ENCODE measurements at places on chromosomes 5 and 9. TPM values are rescaled to one million over a fixed set of nuclear protein-coding genes. Genes with fewer than 3 reads are reported as not detected.

DNA sequence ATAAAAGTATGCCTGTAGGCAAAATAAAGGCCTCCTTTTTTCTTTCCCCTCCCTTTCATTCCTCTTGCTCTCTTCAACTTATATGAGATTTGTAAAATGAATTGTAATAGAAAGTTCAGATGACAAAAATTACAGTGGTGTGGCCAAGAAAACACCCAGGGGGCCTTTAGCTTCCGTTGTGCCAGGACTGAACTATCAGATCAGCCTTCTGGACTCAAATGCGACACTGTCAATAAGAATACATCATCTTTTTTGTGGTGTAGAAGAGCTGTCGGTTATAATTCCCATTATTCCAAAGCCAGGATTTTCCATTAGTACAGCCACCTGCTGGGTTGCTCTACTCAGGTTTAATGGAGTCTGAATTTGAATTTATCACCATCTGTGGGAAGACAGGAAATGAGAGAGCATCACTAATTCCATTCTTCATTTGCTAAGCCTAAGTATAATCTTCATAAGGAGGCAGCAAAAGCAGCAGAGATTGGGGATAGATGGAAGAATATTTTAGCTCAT, 443.4 kb downstream of the ANXA1 start:
- no peak for DNase-seq

GRCh38 chr5:58849921-58850667, 267.2 kb downstream of the RAB3C start:
- no peak for DNase-seq

DNA sequence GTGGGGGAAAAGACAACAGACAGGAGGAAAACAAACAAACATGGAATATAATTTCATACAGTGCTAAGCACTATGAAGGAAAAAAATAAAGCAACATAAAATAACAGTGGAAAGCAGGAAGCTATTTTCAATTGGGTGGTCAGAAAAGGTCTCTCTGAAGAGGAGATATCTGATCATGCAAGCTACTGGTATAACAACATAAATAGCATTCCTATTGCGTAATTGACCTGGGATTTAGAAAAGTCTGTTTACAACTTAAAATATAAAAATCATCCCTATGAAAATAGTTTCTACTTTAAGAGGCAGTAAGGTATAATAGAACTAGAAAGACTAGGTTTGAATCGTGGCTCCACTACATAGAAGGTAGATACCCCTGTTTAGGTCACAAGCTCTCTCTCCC, 61.4 kb downstream of the FBXW11 start:
- no peak for DNase-seq

DNA sequence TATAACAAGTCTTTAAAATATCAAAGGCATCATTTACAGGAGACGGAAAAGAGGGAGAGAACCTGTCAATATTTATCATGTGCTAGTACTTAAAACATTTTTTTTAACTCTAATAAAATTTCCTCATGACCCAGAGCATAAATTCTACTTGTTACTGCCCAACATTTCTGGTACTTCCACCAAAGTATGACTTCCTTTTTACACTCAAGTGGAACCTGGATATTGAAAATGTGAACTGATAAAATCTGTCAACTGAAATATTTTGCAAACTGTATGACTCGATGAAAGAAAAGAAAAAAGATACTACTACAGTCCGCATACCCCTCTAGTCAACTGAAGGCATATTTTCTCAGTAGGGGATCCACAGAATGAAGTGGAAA, 37.1 kb downstream of the FAM13B start:
- DNase-seq = no peak

- no peak for DNase-seq
Measured at GRCh38 chr9:92645041-92645440, 24.9 kb downstream of the IPPK start.

DNA sequence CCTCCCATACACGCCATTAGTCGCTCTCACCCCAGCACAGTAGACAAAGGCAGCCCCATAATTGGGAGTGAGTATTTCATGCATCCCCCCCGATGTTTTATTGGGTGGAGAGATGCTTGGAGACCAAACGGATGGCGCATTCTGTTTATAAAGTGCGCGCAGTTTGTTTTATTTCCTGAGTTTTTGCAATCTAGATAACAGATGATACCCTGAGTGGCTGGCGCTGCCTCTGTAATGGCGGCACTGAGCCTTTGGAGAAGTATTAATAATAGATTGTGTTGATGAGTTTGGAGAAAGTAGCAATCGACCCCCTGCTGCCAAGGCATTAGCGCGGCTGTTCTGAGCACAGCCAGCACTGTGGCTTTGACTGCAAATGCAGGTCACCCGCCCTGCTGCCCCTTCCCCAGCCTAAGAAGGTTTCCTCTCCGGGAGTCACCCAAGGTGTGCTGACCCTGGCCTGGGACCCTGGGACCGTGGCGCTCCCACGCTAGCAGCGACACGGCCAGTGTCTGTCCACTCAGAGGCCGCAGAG, 74.3 kb downstream of the LMX1B start:
- DNase-seq = no peak

DNA sequence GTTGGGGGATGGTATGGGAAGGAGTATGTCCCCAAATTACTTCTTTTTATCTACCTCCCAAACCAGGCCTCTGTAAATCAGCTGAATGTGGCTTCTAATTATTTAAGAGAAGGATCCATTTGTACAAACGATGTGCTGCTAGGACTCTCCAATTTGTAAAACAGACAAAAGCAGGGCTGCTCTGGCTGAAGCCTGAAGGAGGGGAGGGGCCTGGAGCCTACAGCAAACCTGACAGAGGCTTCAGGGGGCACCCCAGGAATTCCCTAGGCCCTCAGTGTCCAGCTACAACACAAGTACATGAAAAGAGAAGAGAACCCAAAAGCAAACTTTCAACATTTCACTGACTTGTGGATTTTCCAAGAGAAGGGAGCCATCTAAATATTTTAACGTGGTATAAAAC, 939.4 kb upstream of the DMAC1 start:
- no peak for DNase-seq

DNA sequence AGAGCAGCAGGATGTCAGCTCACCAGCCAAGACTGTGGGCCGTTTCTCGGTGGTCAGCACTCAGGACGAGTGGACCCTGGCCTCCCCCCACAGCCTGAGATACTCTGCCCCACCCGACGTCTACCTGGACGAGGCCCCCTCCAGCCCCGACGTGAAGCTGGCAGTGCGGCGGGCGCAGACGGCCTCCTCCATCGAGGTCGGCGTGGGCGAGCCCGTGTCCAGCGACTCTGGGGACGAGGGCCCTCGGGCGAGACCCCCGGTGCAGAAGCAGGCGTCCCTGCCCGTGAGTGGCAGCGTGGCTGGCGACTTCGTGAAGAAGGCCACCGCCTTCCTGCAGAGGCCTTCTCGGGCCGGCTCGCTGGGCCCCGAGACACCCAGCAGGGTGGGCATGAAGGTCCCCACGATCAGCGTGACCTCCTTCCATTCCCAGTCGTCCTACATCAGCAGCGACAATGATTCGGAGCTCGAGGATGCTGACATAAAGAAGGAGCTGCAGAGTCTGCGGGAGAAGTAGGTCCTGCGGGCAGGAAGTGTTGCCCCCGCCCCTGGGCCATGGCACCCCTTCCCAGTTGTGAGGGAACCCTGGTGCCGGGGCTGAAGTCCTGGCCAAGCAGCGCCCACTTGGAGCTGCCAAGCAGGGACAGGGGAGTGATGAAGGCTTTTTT, 108.9 kb downstream of the WNK2 start:
- no peak for DNase-seq

GRCh38 chr5:132774896-132775295, 2.1 kb downstream of the SEPTIN8 start:
- DNase-seq = no peak

DNA sequence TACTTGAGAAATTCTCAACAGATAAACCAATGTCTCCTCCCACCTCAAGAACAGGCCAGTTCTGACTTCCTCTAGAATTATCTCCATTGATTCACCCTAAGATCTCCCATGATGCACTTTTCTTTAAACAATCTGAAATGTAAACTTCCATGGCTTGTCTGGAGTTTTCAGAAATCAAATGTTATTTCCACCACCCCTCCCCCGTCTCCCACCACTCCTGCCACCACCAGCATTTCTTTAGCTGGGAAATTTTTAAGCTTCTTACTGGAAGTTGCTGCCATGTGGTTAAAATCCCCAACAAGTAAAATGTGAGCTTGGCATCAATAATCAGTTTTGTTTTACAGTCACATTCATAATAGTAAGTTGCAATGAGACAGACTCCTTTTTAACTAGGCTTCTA, 32.8 kb upstream of the BASP1 start:
- DNase-seq = no peak

The RAB3C gene
- total RNA-seq = not detected

DNA sequence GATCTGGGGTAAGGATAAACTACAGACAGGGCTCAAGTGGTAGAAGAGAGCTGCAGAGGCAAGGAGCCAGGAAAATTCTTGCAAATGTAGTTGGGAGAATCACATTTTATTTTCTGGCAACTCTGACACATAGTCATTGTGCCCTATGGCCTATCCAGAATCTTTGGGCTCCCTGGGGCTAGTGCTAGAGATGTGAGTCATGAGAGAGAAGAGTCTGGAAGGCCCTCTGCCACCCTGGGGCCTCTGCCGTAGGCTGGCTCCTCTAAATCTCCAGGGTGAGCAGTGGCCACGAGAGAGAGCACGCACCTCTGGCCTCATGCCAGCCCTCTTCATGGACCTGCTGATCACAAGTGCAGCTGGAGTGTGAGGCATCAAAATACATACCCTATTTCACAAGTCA, 74.3 kb upstream of the SSBP2 start:
- no peak for DNase-seq

The SHISAL2B gene
- not detected for total RNA-seq

The NEUROG1 gene
- total RNA-seq = not detected

DNA sequence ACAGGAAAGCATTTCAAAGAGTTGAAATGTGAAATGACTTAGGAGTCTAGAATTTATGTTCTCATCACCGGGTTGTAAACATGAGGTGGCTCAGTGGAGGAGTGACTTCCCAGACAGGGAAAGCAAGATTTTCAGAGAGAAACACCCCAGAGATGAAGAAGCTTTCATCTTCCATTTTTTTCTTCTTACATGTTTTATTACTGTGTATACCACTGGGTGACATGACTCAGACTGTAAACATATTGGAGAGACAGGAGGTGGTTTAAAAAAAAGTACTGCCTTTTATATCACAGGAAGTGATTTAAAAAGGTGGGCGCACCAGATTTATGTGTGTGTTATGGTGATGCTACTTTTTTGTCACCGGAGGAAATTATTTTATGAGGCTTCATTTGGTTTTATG, 209.1 kb upstream of the TUT7 start:
- DNase-seq = no peak

DNA sequence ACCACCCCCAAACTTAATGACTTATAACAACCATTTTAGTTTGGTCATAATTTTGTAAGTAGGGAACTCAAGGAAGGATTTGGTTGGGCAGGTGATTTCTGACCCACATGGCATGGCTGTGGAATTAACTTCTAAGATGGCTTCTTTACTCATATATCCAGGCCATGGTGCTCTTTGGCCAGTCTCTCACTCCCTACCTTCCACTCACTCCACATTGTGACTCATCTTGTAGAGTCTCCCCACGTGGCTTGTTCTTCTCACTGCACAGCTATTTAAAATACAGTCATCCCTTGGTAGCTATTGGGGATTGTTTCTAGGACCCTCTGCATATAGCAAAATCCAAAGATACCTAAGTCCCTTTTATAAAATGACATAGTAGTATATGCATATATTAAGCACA, 76.6 kb upstream of the MAST4 start:
- no peak for DNase-seq

DNA sequence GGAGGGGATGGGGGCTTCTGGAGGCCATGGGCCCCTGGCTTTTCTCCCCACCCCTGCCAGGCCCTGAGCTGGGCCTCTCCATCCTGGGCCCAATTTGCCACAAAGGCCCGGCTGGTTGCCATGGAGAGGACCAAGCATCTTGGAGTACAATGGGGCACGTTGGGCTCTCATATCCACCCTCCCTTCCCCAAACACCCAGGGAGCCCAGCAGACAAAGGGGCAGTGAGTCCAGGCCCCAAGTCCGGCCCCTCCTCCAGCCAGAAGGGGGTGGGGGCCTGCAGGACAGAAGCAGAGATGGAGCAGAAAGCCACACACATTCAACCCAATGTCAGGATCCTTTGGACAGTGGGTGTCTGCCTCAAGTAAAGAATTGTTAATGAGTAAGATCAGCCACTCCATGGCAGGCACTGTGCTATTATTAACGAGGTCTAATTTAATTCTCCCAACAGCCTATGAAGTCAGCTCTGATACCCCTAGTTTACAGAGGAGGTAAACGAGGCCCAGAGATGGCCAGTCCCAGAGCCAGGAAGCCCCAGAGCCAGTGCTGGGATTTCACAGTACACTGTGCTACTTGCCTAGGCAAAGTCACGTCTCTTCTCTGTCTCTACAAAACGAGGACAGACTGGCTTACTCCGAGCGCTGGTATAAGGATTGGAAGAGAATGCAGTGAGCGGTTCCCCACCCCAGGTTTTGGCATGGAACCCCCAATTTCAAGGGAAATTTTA, 2.3 kb downstream of the CRB2 start:
- DNase-seq = no peak

The TEK gene
- not detected for total RNA-seq

- no peak for DNase-seq
Measured at GRCh38 chr5:32767948-32768467, 56.9 kb downstream of the NPR3 start.

The HTR4 gene
- total RNA-seq = not detected

DNA sequence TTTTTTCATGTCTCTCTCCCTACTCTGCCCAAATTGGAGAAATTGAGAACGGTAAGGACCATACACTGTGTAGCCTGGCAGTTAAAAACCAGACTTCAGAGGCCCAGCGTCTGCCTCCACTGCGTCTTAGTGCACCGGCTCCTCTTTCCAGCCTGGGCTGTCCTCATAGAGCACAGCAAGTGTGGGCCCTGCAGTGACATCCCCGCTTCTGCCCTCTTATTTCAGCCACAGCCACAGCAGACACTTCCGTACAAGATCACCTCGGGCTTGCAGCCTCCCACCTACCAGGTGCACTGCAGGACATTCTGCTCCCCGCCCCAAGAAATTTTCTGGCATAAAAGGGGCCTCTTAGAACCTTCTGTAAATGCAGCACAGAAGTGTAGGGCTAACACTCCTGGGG, 21.4 kb upstream of the SMIM23 start:
- DNase-seq = no peak

DNA sequence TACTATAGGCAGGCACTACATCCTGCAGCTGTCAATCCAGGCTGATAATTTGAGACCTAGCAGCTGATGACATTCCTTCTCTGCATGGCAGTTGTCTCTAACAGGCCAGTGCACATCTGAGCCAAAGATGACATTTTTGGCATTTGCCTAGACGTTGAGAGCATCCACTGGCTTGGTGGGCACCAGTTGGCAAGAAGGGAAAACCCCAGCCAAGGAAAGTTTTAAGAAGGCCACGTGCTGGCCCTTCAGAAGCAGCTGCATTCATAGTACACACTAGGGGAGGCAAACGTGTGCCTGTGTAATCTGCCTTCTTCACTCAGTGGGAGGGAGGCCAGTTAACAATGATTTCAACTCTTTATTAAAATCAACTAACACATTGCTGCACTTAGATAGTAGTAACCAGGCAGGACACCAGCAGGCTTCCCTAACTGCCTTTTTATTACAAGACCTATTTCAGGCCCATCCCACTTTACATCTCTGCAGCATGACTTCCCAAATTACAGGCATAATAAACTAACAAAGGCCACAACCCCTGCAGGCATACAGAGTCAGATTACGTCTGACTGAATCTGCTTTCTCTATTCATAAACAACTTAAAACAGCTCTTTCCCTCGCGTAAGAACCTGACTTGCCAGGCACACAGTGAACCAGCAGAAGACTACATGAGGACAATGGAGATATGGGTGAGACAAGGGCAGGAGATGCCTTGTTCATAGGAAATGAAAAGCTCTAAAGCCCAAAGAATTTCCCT, 576.3 kb downstream of the PDE4D start:
- DNase-seq = no peak

- DNase-seq = no peak
Measured at GRCh38 chr5:169511708-169512107, 71.9 kb upstream of the SPDL1 start.

The PCDHB11 gene
- not detected for total RNA-seq
